Endothelial cell (in vitro differentiated cells): ENCODE measurements at places on chromosomes 7 and 10. TPM values are rescaled to one million over a fixed set of nuclear protein-coding genes. Genes with fewer than 3 reads are reported as not detected.

The LBX1 gene
- total RNA-seq, result not detected

The ZCCHC24 gene
- total RNA-seq, result 60.0 TPM

The GIMAP4 gene
- 6.4 TPM for total RNA-seq

The NEUROD6 gene
- total RNA-seq, result not detected

The KIAA1217 gene
- total RNA-seq, result 70.8 TPM

The MUC3A gene
- 3.4 TPM for total RNA-seq
